ENCODE measurements at places on chromosomes 13 and 19.

- no peak for DNase-seq
These were observed 108.6 kb downstream of the AKAP11 start for GRCh38 chr13:42380420-42381164.

- DNase-seq = peak; percentile 85
These were observed 1.3 kb downstream of the RFX2 start for GRCh38 chr19:6108721-6109633.

DNA sequence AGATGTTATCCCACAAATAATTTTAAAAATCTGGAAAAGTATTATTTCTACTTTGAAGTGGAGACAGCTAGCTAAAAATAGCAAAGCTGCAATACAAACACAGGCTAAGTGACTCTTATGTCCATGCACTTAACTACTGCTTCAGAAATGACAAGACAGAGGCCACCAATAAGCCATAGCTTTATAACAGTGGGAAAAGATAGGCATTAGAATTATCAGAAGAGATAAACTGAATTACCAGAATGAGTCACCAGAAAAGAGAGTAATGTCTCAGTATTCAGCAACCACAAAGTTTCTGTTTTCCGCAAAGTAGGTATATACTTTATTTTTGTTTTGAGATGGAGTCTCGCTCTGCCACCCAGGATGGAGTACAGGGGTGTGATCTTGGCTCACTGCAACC, 17.1 kb downstream of the CLN5 start:
- DNase-seq = no peak

DNA sequence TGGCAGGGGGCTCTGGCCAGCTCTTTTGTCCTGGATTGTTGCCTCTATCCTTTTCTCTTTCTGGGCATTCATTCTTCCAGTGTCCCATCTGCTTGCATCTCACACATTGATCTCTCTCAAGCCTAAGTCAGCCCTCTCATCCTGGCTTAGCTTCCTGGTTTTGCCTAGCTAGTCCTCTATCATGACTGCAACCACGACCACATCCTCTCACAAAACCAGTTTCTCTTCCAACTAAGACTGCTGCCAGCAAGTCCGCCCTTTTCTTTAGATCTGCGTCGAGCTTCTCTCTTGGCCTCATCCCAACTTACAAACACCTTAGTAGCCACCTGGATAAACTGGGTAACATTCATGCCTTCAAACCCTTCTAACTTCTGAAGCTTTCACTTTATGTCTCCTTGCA, 212.2 kb upstream of the HTR2A start:
- DNase-seq = no peak

DNA sequence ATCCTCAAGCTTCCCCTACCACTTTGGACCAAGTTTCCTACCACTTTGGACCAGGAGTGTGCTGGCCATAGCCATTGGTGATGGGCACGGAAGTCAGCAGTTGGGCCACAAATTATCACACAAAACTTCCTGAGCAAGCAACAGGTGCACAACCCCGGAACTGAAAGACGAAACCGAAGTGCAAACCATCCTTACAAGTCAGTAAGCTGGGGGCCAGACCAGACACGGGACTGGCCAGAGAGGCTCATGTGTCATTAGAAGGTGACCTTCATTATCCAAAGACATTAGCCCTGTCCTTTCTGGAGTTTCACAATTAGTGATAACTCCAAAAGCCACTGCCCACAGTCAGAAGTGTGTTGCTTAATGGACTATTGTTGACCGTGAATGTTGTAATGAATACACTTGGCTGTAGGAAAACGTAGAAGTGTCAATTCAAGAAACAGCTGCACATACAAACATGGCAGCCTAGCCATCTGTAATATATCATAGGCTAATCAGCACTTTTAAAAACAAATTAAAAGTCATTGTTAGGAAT, 244.1 kb upstream of the IRS2 start:
- DNase-seq = no peak

GRCh38 chr19:16861011-16861410, 27.8 kb upstream of the F2RL3 start:
- DNase-seq = no peak

GRCh38 chr13:21324803-21325202, 134.3 kb downstream of the ZDHHC20 start:
- DNase-seq = no peak

- no peak for DNase-seq
These were observed 471.0 kb downstream of the TBC1D4 start for GRCh38 chr13:75010941-75011340.

GRCh38 chr19:31955061-31955460, 390.3 kb upstream of the ZNF507 start:
- DNase-seq = no peak

GRCh38 chr19:6235031-6235951, 44.5 kb downstream of the MLLT1 start:
- DNase-seq = peak; percentile 37

- peak; percentile 73 for DNase-seq
These were observed 20.5 kb upstream of the RASA3 start for GRCh38 chr13:114152831-114153371.

DNA sequence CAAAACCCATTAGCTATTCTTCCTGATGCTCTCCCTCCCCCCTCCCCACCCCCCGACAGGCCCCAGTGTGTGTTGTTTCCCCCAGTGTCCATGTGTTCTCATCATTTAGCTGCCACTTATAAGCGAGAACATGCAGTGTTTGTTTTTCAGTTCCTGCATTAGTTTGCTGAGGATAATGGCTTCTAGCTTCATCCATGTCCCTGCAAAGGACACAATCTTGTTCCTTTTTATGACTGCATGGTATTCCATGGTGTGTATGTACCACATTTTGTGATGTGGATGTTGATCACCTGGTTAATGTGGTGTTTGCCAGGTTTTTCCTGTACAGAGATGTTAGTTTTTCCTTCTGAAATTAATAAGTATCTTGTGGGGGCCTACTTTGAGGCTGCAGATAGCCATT, 31.5 kb downstream of the TDRD12 start:
- DNase-seq = no peak

- DNase-seq = no peak
These were observed 36.8 kb downstream of the C13orf46 start for GRCh38 chr13:113937073-113937472.

DNA sequence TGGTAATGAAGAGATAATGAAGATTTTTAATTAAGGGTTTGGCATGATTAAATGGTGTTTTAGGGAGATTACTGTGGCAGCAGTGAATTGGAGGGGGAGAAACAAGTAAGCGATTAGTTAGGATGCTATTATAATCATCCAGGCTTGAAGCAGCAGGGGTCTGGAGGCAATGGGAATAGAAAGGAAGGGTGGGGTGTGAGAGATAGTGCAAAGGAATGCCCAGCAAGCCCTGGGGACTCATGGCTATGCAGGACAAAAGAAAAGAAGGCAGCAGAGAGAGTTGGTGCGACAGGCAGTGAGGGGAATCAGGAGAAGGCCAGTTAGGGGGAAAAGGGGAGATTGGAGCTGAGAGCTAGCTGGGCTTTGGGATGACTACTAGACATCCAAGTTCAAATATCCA, 34.5 kb downstream of the SOX21 start:
- no peak for DNase-seq

GRCh38 chr13:110271313-110271712, 35.6 kb downstream of the COL4A1 start:
- DNase-seq = no peak

DNA sequence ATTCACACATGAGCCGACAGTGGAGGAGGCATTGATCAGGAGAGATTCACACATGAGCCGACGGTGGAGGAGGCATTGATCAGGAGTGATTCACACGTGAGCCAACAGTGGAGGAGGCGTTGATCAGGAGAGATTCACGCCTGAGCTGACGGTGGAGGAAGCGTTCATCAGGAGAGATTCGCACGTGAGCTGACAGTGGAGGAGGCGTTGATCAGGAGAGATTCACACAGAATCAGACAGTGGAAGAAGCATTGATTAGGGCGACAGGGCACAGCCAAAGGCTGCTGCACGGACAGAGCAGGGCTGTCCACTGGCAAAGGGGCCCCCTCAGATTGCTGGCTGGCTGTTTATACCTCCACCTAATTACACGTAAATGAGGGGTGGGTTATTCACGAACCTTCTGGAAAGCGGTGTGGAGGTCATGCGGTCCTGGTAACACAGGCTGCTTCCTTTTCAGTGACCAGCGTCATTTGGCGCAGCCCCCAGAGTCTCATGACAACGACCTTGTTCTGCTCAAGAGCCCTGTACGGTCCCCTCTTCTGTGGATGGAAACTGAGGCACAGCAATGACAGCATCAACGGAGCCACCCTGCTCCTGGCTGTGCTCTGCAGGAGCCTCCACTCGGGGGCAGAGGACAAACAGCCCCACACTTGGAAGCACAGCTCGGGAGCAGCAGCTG, 50.6 kb upstream of the GAS6 start:
- no peak for DNase-seq

DNA sequence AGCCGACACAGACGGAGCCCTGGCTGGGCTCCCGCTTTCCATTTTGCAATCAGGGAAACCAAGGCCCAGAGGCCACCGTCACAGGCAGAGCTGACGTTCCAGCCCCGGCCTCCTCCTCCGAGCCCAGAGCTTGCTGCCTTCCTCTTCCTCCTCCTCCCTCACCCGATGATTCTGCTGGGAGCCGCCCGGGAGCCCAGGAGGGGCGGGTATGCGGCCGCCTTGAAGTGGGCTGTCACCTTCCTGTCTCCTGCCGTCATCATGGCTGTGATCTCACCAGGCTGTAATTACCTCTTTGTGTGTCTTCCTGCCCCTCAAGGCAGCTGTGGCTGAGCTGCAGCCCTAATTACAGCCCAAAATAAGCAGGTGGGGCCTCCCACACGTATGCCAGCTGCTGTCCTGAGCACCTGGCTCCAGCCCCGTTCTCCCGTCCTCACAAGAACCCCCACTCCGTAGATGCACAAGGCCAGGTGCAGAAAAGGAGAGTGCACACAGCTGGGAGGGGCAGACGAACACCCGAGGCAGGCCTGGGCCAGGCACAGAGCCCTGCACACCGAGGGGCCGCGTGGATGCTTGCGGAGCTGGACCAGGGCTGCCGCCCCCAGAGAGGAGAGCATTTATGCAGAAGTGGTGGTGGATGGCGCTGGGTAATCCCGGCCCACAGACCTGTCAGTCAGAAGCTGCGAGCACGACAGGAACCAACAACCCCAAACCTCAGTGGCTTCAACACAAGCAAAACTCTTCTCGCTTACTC, 4.0 kb downstream of the TPGS1 start:
- DNase-seq = no peak

DNA sequence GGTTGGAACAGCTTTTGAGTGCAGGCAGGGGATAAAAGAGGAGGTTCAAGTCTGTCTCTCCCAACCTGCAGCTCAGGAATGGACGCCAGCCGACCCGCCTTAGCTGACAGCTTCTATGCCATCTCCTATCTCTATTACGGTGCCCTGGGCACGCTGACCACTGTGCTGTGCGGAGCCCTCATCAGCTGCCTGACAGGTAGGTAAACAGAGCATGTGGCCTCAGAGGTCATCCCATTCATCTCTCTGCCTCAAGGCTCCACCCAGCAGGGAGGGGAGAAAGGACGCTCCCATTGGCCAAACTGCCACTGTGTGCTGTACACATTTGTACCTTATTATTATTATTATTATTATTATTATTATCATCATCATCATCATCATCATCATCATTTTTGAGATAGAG, 16.5 kb downstream of the SLC5A5 start:
- DNase-seq = no peak

DNA sequence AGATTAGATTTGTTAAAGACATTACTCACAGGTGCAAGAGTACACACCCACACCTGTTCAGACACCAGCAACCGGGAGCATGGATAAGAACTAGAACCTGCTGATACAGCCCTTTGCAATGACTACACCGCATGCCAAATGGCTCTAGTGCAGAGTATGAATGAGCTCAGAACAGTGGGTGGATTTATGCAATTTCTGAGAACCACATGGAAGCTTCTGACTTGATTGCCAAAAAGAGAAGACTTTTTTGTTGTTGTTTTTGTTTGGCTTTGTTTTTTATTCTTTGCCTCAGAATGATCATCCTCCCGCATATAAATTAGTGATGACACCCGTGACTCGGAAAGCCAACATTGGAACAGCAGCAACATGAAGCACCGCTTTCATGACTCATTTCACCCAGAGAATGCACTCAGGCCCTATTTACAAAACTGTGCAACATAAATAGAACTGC, 77.4 kb upstream of the LRCH1 start:
- peak; percentile 69 for DNase-seq

- DNase-seq = peak; percentile 34
These were observed 417.3 kb downstream of the DIAPH3 start for GRCh38 chr13:59746291-59746962.

DNA sequence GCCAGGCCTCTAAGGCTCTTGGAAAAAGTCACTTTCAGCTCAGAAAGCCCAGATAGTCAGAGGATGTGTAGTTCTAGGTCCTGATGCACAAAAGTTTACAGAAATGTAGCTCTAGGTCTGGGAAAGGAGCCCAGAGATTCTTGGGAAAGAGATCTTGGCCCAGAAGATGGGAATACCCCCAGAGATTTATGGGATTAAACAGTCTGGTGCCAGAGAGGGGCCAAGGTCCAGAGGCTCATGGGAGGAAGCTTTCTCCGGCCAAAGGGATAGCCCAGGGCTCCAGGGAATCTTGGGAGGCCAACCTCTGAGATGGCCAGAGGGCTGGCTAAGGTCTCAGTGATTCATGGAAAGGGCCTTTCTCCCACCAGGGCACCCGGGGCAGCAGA, 15.2 kb downstream of the BCAT2 start:
- no peak for DNase-seq

Measured in foreskin fibroblast (primary cell).